SK-N-SH treated with all-trans-retinoic acid at 6 μM for 48 hours (cell line): ENCODE measurements at places on chromosomes 6 and 20.
A peak's percentile ranks its signal among the peaks of the same experiment; 100 is the strongest.

- no peak for ATAC-seq
These were observed 29.4 kb upstream of the CLIC5 start for GRCh38 chr6:46044881-46045617.

DNA sequence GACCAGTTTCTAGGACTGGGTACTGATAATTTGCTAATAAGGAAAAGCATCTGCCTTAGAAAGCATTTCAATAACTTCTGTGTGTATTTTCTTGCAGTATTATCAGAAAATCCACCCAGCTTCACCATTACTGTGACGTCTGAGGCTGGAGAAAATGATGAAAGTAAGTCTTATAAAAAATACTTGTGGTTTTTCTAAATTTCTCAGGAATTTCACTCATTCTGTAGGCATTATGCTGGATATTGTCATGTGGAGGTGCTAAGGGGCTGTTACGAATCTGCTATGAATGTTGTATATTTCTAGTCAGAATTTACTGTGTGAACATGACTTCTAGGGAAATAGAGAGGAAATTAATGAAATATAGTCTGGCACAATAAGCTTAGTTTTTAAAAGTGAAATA, 8.9 kb downstream of the RWDD1 start:
- peak; percentile 56; the same call in 2 of the 3 replicates for ATAC-seq

DNA sequence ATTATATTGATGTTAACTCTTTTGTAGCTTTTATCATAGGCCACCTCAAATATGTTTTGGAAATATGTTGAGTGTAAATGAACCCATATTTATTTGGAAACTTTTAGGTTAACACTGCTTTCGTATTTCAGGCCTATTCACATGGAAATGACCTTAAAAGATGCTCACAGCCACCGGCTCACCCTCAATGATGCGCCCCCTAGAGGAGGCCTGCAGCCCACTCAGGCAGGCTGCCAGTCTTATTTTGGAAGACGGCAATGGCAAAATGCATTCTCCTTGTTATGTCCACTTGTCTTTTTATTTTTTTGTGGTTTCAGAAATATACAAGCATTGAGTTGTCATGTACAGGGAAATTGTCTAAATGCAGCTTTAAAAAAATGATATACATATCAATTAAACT, 869.7 kb downstream of the PHF3 start:
- 0 out of 3 replicates have a peak, but pooled peaks have one; percentile 49 for ATAC-seq

GRCh38 chr20:39083761-39084160, 121.6 kb downstream of the DHX35 start:
- no peak for ATAC-seq

DNA sequence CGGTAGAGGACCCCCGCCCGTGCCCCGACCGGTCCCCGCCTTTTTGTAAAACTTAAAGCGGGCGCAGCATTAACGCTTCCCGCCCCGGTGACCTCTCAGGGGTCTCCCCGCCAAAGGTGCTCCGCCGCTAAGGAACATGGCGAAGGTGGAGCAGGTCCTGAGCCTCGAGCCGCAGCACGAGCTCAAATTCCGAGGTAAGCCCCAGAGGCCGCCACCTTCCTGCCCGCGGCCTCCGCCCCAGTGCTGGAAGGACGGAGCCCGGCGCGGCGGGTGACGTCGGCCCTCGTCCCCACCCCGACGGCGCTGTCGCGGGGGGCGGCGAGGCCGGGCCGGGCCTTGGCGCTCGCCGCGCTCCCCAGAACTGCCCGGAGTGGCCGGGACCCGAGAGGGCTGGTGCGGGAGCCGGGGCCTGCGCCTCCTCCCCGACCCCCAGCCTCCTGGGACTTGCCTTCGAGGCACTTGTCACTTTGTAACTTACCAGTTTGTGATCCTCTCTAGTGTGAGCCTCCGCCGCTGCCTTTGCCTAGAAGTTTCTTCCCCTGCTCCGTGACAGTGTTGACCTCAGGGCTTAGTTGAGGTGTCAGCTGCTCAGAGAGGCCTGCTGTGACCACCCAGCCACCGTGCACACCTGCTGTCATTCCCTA, 417 bp downstream of the VAPB start:
- ATAC-seq: peak; percentile 64

DNA sequence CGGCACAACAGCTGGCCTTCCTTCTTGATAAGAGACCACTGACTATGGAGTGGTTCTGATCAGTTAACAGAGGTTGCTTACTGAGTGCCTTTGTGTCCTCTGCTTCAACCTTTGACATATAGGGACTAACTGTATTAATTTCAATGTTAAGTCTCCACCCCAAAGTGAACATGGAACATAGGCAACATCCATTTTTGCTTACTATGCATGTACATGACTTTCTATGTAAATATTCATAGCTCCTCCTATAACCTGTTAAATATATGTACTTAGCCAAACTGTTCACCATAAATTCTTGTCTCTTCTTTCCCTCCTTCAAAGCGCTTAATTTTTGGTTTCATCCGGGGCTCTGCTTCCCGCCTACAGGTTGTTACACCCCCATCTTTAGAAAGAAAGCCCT, 334.8 kb downstream of the EPM2A start:
- no peak for ATAC-seq
